ENCODE measurements at places on chromosomes 3 and 15. TPM values are rescaled to one million over a fixed set of nuclear protein-coding genes. Genes with fewer than 3 reads are reported as not detected.

Gene P2RY1
- 3.5 TPM for total RNA-seq

Gene LDHAL6B
- not detected for total RNA-seq

Gene SPESP1
- 4.0 TPM for total RNA-seq

Gene TMEM158
- total RNA-seq = 6.1 TPM

Gene UBE2E1
- 120 TPM for total RNA-seq

Gene NMNAT3
- 0.86 TPM for total RNA-seq

DNA sequence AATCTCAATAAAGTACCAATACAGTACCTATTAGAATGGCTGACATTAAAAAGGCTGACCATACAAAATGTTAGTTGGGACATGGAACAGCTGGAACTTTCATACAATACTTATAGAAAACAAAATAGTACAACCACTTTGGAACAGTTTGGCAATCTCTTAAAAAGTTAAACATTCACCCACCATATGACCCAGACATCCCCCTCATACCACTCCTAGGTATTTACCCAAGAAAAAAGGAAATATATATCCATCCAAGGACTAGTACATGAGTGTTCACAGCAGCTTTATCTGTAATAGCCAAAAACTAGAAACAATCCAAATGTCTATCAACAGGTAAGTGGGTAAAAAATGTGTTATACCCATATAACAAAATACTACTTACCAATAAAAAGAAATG is 25.2 kb upstream of the ARF4 start:
- DNase-seq = no peak

- DNase-seq = no peak
These were observed 813.1 kb downstream of the NAALADL2 start for GRCh38 chr3:175672119-175672689.

- DNase-seq = no peak
These were observed 189.0 kb upstream of the MCTP2 start for GRCh38 chr15:94042180-94042928.

GRCh38 chr3:42533161-42533897 is 30.9 kb downstream of the VIPR1 start:
- DNase-seq = no peak

GRCh38 chr3:38458796-38459498 is 5.3 kb downstream of the ACVR2B start:
- DNase-seq = no peak

GRCh38 chr3:10892622-10893021 is 76.6 kb downstream of the SLC6A11 start:
- DNase-seq = no peak

DNA sequence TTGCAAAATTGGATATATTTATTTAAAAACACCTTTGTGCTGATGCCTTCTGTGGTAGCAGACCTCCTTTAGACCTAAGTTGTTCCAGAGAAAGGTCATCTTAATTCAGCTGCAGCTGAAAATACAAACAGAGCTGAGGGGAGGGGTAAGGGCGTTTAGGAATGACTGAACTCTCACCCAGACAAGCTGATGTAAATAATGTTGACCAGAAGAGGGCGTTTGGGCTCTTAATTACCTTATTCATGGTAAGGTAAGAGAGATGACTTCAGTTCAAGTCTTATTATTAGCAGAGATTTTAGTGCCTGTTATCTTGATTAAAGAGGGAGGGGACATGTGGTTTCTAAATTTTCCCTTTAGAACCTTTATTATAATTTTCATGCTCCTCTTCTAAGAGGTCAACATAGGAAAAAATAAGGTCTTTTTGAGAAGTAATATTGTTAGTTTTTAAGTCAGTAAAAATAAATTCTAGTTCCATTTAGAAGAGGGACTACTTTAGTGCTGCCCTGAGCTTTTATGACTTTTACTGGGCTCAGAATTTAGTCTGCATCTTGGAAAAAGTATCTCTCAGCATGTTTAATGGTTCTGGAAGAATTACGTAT is 46.3 kb downstream of the GPR171 start:
- peak; percentile 10 for DNase-seq

DNA sequence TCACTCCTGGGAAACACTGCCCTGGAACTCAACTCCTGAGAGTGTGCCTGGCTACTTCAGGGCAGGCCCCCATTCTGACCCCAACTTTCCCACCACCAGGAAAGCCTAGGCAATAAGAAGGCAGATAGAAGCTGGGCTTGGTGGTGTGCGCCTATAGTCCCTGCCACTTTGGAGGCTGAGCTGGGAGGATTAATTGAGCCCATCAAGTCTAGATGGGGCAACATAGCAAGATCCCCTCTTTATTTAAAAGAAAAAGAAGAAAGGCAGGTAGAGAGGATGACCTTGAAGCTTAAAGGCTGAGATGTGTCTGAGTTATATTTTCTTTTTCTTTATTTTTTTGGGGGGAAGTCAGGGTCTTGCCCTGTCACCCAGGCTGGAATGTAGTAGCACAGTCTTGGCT is 4.2 kb upstream of the RBPMS2 start:
- DNase-seq = no peak

- DNase-seq = no peak
These were observed 153.0 kb upstream of the CGNL1 start for GRCh38 chr15:57223345-57223744.

GRCh38 chr3:171199473-171199829 is 172.9 kb upstream of the SLC2A2 start:
- no peak for DNase-seq

DNA sequence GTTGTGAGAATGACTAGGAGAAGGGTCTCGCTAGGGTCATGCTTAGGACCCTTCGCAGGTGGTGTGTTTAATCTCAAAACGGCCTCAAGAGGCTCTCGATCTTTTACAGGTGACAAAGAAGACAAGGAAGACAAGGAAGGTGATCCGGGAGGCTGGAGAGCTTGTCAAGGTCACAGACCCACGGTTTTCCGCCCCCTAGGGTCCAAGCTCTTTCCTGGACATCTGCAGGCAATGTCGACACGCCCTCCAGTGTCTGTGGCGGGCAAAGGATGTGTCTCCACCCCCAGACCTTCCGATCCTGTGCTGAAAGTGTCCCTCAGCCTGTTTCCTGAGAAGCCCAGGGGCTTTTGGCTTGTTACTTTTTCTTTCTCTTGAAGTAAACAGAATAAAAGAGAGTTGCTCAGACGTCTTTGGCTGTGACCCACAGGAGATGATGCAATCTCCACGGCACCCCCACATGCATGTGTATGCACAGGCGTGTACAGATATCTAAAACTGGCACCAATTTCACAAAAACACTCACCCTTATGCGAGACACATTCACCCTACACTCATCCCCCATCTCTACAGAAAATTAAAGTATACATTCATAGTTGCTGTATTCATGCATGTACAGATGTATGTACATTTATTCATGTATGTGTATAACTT is 108.8 kb downstream of the KLF13 start:
- DNase-seq = peak; percentile 37

DNA sequence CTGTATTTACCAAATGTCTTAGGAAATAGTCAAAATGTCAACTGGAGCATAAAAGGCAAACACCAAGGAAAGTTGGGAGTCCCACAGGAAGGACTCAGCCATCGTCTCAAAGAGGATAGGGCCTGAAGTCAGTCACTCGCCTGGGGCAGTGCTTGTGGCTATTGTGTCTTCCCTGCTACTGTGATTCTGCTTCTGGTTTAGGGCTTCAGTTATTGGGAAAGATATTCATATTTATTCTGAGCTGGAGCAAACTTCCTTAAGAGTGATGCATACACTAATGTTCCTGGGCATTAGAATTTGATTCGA is 118.1 kb downstream of the EDEM1 start:
- no peak for DNase-seq

GRCh38 chr15:59550530-59550929 is 61.1 kb upstream of the GCNT3 start:
- no peak for DNase-seq

DNA sequence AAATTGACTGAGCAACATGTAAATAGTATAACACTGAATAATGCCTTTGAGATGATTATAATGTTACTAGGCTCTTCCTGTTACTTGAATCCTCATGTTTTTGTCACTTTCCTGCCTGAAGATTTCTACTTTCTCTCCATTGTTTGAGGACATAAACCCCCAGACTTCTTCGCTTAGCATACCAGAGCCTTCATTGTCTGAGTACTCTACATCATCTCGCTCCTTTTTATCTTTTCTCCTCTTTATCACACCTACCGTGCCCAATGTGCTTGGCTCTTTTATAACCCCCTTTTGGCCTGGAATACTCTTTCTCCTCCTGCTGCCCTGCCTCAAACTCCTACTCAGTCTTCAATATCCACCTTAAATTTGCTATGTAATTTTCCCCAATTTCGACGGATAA is 30.3 kb upstream of the MGA start:
- no peak for DNase-seq

DNA sequence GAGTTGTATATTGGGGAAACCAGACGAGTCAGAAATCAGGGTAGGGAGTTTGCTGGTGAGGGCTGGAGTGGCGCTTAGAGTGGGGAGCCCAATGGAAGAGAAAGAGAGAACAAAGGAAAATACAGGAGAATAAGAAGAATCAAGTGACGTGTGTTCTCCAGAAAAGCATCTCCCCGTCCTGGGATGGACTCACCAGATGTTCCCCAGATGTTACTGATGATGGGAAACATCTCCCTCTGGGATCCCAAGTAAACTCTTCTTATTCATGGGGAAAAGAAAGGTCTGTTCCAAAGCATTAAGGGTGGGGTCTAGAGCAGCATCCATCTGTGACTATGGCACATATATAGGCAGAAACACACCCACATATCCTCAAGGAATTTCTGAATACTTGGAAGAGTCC is 3.0 kb upstream of the CSRNP1 start:
- DNase-seq = no peak

- no peak for DNase-seq
These were observed 36.6 kb downstream of the CLEC3B start for GRCh38 chr3:45062697-45063070.

GRCh38 chr3:179852142-179852905 is 184.4 kb downstream of the PEX5L start:
- no peak for DNase-seq

DNA sequence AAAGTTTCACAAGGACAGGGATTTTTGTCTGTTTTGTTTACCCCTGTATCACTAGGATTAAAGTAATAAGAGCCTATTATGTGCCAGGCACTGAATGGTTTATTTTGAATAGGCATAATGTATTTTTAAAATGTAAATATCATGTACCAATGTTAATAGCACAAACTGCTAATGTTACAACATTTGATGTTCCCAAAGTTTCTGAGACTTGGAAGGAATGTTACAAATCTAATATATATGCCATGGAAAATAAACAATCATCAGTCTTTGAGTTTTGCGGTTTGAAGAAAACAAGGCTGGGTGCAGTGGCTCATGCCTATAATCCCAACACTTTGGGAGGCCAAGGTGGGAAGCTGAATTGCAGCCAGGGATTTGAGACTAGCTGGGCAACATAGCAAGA is 159.4 kb downstream of the CDIN1 start:
- DNase-seq = no peak

- no peak for DNase-seq
These were observed 569.8 kb downstream of the RBMS3 start for GRCh38 chr3:29850641-29851040.

GRCh38 chr3:94596141-94596540 is 533.3 kb downstream of the NSUN3 start:
- no peak for DNase-seq

DNA sequence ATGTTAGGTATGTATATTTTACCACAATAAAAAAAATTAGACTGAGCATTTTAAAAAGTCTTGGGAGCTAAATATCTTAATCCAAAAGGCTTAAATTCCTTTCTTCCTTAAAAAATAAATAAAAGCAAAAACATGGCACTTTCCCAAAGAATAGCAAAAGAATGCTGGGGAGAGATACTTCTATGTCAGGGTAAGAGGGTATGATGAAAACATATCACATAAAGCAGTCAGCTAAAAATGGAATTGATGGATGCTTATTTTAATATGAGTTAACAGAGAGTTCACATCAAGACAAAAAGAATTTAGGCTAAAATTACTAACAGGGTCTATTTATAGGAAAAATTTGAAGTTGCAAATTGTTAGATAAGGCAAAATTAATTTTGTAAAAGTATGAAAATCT is 141.0 kb downstream of the MYLK start:
- DNase-seq = no peak

DNA sequence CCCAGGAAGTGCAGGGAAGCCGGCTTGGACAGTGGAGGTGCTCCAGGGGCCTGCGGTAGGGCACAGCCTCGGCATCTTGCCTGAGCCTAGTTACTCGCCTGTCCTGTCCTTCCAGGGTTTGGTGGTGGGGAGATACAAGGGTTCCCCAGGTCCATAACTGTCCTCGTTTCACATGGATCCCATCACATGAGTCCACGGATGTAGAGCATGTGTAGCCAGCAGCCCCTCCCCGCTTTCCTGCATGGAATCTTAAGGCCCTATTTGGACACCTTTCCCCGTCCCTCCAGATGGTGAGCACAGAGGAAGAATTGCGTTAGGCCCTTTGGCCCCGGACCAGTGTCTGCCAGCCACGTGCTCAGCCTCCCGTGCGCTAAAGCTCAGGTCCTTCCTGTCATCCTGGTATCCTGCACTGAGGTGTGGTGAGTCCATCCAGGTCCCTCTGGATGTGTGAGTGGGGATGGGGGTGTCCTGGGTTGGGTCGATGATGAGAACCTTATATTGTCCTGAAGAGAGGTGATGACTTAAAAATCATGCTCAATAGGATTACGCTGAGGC is 230.4 kb downstream of the SNRPN start:
- DNase-seq = no peak

DNA sequence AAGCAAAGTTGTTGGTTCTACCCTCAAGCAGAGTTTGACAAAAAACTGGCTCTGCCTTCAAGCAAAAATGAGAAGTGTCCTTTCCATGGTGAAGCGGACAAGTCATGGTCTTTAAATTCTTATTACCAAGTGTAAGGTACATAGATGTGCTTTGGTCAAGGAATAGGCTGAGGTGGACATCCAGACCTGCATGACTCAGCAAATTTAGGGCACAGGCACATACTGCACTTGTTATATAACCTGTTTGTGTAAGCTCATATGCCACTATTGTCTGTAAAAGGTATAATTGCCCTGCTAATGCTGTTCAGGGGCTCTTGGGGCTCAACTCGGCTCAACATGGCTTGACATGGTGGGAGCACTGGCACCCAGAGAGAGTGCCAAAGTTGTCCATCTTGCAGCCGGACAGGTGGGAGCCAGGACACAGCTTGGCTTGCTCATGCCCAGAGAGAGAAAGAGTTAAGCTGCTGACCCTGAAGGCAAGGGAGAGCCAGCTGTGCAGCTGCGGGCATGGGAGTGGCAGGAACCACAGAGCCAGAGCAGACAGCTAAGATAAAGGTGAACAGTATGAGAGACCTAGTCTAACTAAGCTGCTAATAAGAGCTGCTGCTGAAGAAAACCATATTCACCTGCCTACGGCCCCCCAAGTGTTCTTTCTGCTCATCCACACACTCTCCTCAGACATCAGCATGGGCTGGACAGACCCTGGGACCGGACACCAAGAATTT is 17.7 kb downstream of the MCCC1 start:
- DNase-seq = no peak

DNA sequence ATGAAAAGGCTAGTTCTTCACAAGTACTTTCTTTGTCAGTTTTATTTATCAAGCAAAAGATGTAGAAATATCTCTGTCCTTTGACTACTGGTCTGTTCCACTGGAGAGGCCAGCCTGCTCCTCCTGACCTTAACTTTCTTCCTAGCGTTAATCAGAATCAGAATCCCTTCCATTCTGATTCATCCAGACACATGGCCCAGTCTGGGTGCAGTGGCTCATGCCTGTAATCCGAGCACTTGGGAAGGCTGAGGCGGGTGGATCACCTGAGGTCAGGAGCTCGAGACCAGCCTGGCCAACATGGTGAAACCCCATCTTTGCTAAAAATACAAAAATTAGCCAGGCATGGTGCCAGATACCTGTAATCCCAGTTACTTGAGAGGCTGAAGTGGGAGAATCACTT is 32.0 kb upstream of the MANF start:
- no peak for DNase-seq

Measured in pulmonary artery endothelial cell (primary cell).